ENCODE measurements at places on chromosomes 13 and 19.

- DNase-seq: no peak
Measured at GRCh38 chr19:53958823-53959757, 3.6 kb upstream of the CACNG8 start.

- no peak for DNase-seq
Measured at GRCh38 chr19:42497492-42498168, 30.7 kb downstream of the CEACAM1 start.

- peak; percentile 50 for DNase-seq
Measured at GRCh38 chr19:51259348-51260245, 8.7 kb downstream of the SIGLECL1 start.

DNA sequence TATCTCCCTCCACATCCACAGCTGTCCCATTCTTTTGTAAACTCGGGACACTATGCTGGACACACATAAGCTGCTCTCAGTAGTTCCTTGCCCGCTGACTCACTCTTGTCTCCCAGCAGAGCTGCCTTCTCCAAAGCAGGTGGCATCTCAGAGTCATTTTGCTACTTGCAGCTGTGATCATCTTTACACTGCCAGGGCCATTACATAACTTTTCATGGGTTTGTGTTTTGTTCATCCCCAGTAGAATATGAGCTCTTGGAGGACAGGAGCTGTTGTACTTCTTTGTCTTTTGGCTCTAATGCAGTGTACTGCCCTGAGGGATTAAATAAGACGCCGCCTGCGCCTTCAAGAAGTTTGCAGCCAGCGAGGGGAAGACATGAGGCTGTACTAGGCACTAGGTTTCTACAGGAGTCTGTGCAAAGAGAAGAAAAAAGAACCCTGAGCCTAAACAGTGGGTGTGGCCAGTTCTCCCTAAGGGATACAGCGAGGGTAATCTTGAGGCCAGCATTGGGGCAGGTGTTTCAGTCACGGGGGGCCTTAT is 40.8 kb upstream of the GPR183 start:
- no peak for DNase-seq

DNA sequence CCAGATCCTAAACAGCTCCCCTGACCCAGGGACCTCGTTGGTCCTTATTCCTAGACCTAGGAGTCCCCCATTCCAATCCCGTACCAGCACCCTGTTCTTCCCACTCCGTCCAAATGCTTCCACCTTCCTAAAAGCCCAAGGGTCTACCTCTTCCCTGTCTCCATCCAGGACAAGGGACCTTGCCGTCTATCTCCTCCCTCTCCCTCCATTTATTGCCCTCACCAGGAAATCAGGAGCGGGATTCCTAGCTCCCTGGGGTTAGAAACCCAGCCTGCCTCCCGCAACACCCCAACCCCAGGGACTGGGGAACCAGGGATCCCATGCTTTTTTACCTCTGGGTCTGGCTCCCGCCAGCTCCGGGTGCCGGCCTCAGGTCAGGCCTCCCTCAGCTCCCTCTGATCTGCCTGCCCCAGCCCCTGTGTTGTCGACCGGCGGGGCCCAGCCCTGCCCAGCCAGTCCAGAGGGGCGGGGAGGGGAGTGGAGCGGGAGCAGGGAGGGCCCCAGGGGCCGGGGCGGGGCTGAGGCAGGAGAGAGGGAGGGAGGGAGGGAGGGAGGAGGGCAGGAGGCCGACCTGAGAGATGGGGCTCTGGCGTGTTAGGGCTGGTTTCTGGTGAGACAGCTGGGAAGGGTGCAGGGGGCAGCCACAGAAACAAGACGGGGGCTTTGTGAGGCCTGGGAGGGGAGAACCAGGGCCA is at the start of gene B3GNT8:
Gene B3GNT8, minus strand, starts transcription at position 423 of the 695 bp plus-strand sequence. CDS start 596 bp downstream, outside the sequence.
- peak; percentile 36 for DNase-seq

DNA sequence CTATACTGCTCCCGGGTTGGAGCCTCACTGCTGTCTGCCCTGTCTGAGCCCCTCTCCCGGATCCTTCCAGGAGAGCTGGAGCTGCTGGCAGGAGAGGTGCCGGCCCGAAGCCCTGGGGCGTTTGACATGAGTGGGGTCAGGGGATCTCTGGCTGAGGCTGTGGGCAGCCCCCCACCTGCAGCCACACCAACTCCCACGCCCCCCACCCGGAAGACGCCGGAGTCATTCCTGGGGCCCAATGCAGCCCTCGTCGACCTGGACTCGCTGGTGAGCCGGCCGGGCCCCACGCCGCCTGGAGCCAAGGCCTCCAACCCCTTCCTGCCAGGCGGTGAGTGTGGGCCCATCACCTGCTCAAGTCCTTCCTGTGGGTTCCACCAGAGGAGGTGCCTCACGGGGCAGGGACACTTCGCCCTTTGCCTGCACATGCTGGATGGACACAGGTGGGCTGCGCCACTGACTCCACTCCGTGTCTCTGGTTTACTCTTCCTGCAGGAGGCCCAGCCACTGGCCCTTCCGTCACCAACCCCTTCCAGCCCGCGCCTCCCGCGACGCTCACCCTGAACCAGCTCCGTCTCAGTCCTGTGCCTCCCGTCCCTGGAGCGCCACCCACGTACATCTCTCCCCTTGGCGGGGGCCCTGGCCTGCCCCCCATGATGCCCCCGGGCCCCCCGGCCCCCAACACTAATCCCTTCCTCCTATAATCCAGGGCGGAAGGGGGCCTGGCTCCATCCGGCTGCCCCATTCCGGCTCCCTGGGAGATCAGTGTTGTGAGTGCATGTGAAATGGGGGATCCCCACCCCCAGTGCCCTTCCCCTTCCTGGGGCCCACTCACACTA is 19.8 kb downstream of the EPN1 start:
- DNase-seq: no peak

DNA sequence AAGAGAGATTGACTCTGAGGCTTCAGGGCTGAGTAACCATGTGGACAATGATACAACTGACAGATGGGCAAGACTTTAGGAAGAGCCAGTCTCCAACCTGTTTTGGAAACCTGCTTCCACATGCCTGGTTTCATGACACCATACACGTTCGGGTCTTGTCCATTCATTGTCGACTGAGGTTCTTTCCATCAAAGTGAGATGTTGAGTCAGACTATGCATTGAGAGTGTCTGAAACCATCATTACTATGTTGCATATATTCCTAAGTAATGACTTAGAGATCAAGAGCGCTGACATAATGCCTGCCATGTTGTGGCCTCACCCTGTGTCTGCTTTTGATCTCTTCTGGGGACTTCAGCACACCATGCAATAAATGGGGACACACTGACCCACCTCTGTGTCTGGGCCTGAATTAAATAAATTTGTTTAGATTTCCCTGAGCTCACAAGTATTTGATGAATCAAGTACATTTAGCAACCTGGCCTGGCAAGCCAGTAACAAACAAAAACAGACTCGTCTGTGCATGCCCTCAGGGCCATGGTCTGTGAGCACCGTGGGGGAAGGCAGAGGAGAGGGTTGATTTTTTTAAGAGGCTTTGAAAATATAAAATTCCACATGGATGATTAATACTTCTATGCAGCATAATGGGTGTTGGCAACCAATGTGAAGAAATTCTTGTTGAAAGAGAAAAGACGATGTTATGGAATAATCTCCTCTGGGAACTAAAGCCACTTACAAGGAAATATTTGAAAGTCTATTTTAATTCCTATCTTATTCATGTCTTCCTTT is 49.9 kb upstream of the UBAC2 start:
- DNase-seq: no peak

DNA sequence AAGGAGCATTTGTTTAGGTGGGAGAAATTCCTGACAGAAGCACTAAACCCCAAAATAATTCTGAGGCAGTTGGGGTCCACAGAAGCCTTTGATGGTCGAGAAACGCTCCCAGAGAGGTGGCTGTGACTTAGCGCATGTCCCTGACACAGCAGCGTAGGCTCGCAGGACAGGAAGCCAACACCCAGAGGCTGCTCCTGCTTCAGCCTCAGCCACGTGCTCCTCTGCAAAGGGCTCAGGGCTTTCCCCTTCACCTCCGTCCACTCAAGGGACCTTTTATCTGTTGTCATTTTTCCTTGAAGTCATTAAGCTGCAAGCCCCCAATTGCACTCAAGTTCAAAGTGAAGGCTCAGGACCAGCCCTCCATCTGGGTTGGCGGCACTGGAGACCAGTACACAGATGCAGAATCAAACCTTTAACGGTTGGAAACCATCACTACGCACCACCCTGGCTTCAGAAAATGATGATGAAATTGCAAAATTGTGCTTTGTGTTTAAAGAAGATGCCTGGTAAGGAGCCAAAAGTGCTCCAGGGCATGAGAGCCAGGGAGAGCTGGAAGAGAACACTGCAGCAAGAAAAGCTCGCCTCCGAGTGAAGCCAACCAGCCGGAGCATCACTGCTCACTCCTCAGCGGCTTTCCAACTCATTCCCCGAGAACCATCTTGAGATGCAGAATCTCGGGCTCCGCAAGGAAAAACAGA is 219.6 kb downstream of the RAP2A start:
- DNase-seq: no peak

GRCh38 chr19:45578861-45579260 is 5.7 kb downstream of the OPA3 start:
- no peak for DNase-seq

GRCh38 chr13:111977179-111977506 is 89.8 kb upstream of the SOX1 start:
- DNase-seq: no peak

- DNase-seq: no peak
Measured at GRCh38 chr13:33323801-33324510, 38.4 kb upstream of the STARD13 start.

DNA sequence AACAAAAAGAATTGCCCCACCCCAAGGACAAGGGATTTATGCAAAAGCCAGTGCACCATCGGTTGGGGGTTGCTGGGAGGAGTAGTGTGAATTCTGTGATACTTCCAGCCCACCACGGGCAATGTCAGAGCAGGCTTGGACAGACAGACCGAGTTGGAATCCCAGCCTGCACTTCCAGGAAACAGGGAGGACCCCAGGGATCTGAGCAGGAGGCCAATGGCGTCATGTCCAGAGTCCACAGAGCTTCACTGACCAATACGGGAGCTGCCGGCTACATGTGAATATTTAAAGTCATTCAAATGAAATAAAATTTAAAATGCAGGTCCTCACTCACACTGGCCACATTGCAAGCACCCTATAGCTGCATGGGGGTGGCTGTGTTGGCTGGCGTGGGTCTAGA is 10.9 kb downstream of the ZNRF4 start:
- DNase-seq: no peak

GRCh38 chr19:49795615-49796014 is 17.5 kb downstream of the FUZ start:
- DNase-seq: no peak

GRCh38 chr13:95494082-95494681 is 58.3 kb upstream of the CLDN10 start:
- no peak for DNase-seq

DNA sequence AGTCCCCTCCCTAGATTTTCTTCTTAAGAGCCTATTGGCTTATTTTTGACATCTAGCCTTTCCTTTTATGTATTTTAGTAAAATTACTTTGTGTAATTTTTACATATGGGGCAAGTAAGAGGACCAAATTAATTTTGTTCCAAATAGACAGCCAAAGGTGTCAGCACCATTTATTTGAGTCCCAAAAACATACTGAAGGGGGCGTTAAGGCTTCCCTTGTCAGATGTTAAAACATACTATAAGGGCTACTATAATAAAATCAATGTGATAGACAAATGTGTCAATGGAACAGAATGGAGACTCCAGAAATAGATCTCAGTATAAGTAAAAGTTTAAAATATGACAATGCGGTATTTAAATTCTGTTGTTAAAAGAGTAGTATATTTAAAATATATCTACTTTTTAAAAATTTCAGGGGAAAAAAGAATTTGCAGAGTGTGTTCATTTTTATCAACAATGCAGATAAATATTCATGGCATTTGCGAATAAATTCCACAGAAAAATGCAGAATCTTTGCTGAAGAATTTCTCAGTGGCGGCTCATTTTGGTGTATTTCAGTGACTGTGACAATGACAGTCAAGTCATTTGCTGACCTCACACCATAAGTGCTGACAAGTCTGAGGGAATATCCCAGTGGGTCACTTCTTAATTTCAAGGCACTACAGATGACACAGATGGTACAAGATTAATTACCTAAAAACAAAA is 133.7 kb downstream of the MTUS2 start:
- DNase-seq: no peak

DNA sequence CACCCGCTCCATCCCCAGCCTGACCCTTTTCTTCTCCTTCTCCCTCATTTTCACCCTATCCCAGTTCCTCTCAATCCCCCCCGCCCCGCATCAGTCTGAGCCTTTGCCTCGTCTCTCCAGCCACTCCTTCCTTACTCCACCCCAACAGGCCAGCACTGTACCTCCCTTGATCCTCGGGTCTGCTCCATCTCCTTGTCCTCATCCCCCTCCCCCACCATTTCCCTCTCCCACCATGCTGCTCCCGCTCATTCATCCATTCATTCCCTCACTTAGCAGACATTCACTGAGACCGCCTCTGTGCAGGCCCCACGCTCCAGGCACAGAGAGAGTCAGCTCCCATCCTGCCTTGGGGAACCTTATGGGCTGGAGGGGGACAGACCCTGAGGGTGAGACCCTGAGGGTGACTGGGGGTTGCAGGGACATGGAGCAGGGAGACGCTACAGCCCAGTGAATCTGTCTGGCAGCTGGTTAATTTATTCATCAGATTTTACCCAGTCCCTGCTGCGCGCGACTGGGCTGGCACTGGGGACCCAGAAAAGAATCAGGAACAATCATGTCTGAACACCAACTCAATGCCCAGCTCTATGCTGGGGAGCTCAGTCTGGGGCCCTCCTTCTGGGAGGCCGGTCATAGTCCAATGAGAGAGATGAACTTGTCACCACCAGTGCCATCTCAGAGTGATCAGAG is 881 bp downstream of the ARHGAP33 start:
- no peak for DNase-seq

DNA sequence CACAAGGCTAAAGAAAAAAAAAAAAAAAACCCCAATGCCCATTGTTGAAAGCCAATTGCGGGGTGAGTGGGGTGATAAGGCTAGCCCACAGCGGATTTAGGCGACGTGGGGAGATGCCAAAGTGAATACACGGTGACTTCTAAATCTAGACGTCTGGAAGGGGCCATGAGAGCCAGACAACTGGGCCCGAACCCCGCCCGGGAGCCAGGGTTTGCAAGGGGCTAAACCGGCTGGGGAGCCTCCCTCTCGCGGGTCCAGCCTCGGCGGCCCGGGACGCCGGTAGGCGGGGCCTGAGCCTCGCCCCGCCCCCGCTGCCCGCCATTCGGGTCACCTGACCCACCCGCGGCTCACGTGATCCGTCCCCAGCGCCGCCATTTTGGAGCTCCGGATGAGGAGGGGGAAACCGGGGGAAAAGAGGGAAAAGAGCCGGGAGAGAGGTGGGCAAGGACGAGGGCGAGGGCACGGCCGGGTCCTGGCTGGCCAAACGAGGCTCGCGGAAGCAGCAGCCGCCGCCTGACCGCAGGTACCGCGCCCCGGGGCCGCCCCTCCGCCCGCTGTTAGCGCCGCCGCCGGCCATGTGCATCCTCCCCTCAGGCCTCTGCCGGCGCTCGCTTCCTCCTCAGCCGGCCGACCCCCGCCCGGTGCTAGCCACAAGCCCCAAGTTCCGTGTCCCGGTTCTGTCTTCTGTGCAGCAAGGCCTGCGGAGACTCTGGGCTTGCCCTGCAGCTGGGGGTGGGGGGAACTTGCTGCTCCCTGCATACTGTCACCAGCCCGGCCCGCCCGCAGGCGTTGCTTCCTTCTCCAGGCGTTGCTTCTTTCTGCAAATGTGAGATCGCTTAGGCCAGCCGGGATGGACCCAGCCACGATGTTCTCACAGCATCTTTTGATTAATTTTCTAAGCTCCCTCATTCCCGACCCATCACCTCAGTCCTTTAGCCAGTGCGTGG is at the start of gene ZNF507:
Gene ZNF507, plus strand, starts transcription at position 350 of the 947 bp plus-strand sequence. CDS start 7,221 bp downstream, outside the sequence.
- peak; percentile 84 for DNase-seq

GRCh38 chr13:31761951-31762350 is 22.6 kb downstream of the RXFP2 start:
- no peak for DNase-seq

GRCh38 chr19:1908364-1908678 is 3.1 kb downstream of the ADAT3 start:
- DNase-seq: no peak

Measured in stimulated activated CD4-positive, alpha-beta T cell treated with anti-CD3 and anti-CD28 coated beads, Interleukin-2, amount 100 ng/mL, for 48 hours (primary cell).